Psoas muscle (tissue), 8 donors: ENCODE measurements at places on chromosomes 5 and 9. TPM values are rescaled to one million over a fixed set of nuclear protein-coding genes. Genes with fewer than 3 reads are reported as not detected.

DNA sequence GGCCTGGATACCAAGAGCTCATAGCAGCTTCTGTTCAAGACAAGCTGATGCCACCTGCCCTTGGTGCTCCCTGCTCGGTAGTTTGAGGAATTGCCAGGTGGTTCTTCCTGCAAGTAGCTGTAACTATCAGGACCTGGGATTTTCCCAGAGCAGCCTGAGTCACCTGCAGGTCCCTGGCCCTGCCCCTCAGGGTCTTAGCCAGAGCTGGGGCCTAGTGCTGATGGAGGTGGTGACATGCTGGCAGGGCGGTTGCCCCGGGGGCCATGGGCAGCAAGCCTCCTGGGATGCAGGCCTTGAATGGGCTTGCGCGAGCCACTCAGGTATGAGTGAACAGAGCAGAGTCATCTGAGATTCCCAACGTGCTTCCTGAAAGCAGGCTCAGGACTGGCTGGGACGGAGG is 262.3 kb downstream of the HSPA4 start:
- no peak for DNase-seq

PCDHA11 gene
- 0.06 TPM for total RNA-seq

GPRIN1 gene
- 0.21 TPM for total RNA-seq

DNA sequence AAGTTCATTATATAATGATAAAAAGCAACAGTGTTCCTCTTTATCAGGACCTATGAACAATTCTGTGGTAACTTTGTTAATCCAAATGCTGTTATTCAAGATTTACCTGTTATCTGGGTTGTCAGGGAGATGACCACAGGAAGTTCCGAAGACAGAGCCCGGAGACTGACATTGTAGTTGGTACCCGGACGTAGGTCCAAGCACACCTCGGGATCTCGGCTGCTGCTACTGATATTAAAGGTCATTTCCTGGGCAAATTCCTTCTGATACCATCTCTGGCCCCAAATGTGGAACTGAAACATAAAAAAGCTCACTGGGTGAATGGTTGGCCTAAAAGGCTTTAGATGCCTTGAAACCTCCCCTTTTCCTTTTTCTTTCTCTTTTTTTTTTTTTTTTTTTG is 96.7 kb downstream of the SUSD1 start:
- no peak for DNase-seq

ADAMTS19 gene
- total RNA-seq, result 0.34 TPM

DNA sequence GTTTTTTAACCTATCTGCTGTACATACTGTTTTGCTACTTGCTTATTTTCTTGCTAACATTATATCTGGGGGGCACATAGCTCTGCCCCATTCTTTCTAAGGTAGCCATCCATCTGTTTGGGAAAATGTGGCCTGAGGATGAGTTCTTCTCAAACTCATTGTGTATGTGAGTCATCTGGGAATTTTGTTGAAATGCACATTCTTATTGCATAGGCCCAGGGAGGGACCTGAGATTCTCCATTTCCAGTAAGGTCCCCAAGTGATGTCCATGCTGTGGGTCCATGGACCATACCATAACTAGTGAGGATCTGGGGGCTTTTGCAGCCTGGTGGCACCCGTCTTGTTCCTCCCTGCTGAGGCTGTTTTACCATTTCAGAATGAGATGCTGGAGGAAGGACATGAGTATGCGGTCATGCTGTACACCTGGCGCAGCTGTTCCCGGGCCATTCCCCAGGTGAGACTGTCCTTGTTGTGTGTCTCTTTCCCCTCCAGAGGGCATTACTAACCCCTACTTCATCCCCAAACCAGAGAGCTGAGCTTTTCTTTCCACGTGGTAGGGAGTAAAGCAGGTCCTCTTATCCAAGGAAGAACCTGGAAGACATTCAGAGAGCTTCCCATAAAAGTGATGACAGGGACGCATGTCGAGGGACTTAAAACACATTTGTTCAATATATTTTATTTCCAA is 28.6 kb downstream of the CYFIP2 start:
- DNase-seq, result no peak

GRCh38 chr5:143199843-143200242 is 203.6 kb downstream of the NR3C1 start:
- DNase-seq, result no peak

TMEM215 gene
- not detected for total RNA-seq

TMEM38B gene
- total RNA-seq, result 91.2 TPM
